ENCODE measurements at places on chromosomes 6 and 20.

DNA sequence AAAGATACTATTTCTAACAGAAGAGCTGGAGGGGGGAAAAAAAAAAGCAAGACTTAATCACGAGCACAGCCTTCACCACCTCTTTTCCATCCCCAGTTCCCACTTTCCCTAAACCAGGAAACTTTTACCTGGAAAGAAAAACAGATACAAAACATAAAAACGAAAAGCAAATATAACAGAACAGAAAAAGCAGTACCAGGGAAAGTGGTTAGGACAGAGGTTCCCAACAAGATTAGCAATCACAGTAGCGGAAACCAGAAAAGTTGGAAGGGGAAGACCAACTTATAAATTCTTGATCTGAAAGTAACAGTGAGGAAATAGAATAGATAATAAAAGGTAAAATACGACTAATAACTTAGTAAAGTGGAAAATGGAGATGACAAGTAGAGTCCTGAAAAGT, 1.2 kb downstream of the DDX39B start:
- ATAC-seq, result no peak

DNA sequence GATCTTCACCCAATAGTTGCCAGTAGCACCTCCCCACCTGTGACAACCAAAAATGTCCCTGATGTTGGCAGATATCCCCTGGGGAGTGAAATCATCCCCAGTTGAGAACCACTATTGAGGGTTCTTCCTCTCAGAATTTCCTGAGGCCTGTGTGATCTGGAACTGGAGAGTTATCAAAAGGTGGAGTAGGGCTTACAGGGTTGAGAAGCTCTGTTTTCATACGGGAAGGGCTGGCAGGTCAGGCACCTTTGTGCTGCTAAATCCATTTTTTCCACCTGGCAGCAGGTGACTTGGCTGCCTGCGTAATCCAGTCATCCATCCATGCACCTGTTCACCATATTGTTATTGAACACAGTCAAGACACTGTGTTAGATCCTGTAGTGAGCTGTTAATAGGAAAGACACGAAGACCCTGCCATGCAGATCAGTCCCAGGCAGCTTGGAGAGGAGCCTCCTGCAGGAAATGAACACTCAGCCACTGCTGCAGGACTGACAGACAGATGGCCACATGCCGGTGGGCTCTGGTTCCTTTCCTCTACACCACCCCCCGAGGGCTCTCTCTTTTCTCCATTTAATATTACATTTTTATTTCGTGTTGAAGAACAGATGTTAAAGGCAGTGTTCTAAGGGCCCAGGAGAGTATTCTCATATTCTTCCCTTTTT, 5.4 kb downstream of the DUSP22 start:
- no peak for ATAC-seq

GRCh38 chr6:89940225-89941027, 46.2 kb downstream of the GJA10 start:
- peak; percentile 81 for ATAC-seq

DNA sequence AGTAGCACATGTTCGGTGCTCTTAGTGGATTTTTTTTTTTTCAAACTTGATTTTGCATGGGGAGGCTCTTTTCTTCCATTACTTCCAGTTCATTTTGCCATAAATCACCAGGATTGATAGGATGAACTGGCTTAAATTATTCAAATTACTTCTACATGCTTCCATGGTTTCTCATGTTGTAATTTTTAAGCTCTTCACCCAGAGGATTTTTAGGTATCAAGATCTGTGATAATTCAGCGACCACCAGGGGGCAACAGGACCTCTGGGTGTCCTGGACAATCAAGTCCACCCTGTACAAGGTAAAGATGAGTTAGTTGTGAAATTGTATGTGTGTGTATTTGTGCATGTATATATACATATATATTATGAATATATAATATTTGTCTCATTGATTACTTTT, 4.2 kb upstream of the EPHA7 start:
- no peak for ATAC-seq

DNA sequence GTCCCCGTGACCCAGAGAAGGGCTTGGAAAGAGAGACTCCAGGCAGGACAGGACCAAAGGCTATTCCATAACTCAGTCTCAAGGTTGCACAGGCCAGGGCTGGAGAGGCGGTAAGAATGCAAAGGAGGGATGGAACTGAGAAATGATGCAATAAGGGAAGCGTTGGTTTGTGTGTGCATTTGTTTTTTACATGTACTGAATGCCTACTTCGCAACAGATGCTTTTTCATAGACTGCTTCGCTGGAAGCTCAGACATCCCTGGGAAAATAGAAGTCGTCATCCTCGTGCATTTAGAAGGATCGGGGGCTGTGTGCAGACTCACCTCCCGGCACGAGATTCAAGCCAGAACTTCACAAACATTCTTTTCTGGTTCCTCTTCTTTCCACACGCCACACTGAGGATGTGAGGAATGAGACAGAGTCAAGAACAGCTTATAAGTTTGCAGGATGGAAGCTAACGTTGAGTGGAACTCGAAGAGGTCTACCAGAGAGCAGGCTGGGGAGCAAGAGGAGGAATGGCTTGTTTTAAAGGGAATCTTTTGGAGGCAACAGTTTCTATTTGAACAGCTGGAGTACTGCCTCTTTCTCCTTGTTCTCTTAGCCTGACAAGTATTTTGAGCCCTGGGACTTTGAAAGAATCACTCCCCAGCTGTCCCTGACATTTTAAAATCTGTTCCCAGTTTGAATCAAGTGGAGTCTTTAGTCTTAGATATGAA, 19.3 kb upstream of the LY86 start:
- no peak for ATAC-seq

- no peak for ATAC-seq
These were observed 195.9 kb downstream of the AKAP7 start for GRCh38 chr6:131331151-131331550.
